Stimulated activated CD8-positive, alpha-beta memory T cell treated with anti-CD3 and anti-CD28 coated beads, Interleukin-4, amount 100 ng/mL, for 4 hours (primary cell): ENCODE measurements at places on chromosomes 5 and 9.

- no peak for DNase-seq
These were observed 11.9 kb downstream of the FAM219A start for GRCh38 chr9:34446468-34446891.

- no peak for DNase-seq
These were observed 415.1 kb upstream of the ADAMTSL1 start for GRCh38 chr9:18058564-18059442.

DNA sequence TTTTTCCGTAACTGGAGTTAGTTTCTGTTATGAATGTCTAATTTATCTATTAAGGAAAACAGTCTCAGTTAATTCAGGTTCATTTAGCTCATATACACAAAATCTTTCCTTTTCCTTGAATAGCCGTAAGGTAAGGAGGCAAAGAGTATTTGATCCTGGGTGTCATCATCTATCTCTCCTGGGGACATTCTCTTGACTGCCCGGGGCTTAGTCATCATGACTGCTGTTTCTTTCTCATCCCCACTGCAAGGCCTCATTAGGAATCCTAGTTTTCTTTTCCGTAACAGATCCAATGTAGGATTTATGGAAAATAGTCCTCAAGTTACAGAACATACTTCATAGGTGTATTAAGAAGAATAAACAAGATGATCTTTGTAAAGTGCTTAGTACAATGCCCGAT lies 134.9 kb upstream of the CHD1 start:
- no peak for DNase-seq

GRCh38 chr5:180594311-180595045 lies 3.2 kb upstream of the SCGB3A1 start:
- DNase-seq = no peak

GRCh38 chr5:107930891-107931290 lies 260.2 kb upstream of the EFNA5 start:
- no peak for DNase-seq

- DNase-seq = no peak
These were observed 3.1 kb upstream of the UNC13B start for GRCh38 chr9:35158501-35159280.

GRCh38 chr5:1875281-1875842 lies 7.4 kb downstream of the IRX4 start:
- no peak for DNase-seq

DNA sequence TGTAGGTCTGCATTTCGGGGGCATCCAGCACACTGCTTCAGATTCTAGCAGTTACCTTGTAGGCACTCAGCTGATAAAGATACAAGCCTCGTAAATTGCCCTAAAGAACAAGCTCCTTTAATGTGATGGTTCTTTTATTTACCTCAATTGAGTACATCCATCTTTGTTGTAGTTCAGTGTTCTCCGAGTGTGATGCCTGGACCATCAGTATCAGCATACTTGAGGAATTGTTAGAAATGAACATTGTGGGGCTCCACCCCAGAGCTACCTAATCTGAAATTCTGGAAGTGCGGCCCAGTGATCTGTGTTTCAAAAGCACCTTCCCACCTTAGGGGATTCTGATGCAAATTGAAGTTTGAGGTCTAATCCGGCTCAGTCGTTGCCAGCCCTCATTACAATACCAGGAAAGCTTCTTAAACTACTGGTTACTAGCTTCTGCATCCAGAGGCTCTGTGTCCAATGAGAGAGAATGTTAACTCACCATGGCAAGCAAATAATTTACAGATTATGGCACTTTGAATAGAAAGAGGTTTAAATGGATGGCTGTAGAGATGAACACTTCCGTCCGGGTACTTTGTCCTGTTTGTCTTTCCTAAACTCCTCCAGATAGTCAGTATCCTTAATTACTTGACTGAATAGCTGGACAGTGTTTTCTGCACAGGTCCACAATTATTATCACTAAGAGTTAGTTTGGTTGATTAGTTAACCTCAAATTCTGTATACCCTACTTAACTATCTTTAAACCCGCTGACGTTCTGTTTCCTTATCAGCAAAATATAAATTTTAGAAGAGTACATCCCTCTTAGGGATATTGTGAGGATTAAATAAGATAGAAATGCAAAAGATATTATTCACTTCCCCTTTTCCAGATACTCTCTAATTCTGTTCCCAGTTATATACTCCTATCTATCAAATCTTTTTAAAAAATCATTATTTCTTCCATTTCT lies 47.9 kb downstream of the RAI14 start:
- no peak for DNase-seq

- DNase-seq = no peak
These were observed 63.0 kb downstream of the PBX3 start for GRCh38 chr9:125810161-125810560.

GRCh38 chr5:78696637-78697036 lies 48.1 kb upstream of the LHFPL2 start:
- no peak for DNase-seq

- DNase-seq = no peak
These were observed 56.0 kb upstream of the RPS23 start for GRCh38 chr5:82334085-82334692.

DNA sequence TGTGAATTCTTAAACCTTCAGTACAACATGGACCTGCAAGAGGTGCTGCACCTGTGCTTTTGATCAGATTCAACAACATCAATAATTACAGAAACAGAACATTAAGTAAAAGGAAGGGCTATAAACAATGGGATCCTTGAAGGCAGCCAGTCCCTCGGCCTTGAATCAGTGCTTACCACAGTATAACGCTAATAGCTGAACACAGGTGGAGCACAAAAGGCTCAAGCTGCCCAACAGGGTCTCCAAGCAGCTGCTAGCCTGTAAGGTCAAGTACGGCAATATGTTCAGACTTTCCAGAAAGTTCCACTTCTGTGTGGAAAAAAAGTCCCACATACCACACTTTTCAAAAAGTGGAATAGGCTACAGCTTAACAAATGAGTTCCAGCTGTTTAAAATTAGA lies 61.9 kb upstream of the ITGA1 start:
- no peak for DNase-seq

DNA sequence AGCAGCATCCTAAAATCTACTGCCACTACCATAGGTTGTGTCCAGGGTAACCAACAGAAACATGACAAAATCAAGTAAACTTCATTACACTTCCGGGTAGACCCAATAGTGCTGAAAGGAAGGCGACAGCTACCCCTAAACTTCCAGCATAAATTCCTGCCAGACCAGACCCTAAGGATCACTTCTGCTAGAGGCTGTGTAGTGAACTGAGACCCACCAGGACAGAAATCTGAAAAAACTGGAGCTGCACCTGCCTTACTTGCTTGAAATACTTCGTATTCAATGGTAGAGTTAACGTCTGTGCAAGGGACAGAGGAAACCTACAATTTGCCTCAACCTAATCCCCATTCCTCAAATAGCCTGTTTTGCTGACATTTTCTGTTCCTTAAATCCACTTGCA lies 1.0 kb upstream of the SECISBP2 start:
- no peak for DNase-seq

DNA sequence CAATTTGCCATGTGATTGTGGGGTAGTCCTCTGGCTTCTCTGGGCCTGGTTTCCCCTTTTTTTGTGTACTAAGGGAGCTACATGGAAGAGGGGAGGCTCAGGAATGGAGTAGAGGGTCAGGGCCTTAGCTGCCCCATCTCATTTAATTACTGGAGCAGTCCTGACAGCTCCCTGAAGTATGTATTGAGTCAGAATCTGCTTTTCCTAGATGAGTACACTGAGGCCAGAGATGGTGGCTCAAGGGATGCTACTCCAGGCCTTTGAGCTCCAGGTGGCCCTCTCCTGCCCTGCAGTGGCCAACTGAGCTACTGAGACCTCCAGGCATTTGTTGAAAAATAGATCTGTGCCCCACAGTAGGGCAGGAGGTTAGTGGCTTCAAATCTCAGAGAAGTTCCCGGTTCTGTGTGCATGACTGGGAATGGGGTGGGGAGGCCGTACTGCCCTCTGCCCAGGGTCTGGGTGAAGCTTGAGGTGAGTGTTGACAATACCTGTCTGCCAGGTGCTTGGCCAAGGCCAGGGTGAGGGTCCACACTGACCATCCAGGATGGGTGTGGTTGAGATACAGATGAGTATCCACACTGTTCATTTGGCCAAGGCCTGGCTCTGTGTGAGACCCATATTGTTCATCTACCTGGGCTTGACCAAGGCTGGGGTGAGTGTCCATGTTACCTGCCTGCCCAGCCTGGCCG lies 45.7 kb downstream of the CXXC5 start:
- DNase-seq = no peak

DNA sequence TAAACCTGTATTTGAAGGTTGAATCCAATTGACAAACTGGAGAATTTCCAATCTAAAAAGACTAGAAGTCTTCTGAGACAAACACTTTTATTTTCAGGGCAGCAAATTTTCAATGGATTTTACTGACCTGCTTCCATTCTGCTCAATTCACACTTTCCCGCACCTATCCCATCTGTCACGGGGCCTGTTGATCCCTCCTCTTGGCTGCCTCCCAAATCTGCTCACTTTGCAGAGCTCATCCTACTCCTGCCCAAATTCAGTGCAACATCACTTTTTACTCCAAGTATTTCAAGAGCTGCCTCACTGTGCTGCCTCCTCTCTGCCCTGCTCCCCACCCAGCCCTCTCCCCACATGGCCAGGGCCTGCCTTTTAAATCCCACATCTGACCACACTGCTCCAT lies 35.1 kb downstream of the GOLM1 start:
- DNase-seq = no peak

GRCh38 chr9:83444110-83444509 lies 94.1 kb downstream of the FRMD3 start:
- DNase-seq = no peak

- no peak for DNase-seq
These were observed 44.2 kb downstream of the FGF1 start for GRCh38 chr5:142641711-142642110.

- no peak for DNase-seq
These were observed 171.1 kb downstream of the ARHGAP26 start for GRCh38 chr5:142941245-142941644.

- DNase-seq = no peak
These were observed 55.8 kb downstream of the PDE8B start for GRCh38 chr5:77266291-77266690.

GRCh38 chr5:5126444-5126843 lies 13.7 kb upstream of the ADAMTS16 start:
- no peak for DNase-seq

DNA sequence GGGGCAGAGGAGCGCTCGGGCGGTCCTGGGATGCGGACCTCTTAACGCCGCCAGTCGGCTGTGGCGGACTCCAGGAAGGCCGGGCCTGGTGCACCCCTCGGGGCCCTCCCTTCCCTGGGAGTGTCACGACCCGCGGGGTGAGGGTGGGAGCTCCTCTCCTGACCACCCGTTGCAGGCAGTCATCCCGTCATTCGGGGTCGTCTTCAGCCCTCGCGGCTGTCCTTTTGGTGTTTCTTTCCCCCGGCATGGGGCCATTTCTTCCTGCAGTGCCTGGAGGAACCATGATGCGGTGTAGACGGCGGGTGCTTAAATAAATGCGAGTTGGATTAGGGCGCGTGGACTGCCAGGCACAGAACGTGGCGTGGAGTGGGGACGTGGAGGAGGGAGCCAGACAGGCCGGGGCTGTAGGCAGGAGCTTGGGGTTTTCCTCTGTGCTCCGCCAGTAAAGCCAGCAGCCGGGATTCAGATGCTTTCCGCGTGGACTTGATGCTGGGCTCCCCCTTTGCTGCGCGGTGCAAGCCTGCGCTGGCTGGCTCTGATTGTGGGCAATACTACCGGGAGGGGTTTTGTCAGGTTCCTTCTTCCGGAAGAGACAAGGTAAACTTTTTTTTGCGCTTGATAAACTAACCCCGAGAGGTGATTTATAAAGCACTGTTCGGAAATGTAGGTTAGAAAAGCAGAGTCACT lies 868 bp downstream of the KDM4C start:
- DNase-seq = peak; percentile 20

GRCh38 chr9:71984403-71984802 lies 73.0 kb downstream of the C9orf85 start:
- no peak for DNase-seq

GRCh38 chr5:53313145-53313544 lies 167.3 kb upstream of the FST start:
- no peak for DNase-seq

- DNase-seq = no peak
These were observed 67.6 kb upstream of the LHFPL2 start for GRCh38 chr5:78716206-78716605.

DNA sequence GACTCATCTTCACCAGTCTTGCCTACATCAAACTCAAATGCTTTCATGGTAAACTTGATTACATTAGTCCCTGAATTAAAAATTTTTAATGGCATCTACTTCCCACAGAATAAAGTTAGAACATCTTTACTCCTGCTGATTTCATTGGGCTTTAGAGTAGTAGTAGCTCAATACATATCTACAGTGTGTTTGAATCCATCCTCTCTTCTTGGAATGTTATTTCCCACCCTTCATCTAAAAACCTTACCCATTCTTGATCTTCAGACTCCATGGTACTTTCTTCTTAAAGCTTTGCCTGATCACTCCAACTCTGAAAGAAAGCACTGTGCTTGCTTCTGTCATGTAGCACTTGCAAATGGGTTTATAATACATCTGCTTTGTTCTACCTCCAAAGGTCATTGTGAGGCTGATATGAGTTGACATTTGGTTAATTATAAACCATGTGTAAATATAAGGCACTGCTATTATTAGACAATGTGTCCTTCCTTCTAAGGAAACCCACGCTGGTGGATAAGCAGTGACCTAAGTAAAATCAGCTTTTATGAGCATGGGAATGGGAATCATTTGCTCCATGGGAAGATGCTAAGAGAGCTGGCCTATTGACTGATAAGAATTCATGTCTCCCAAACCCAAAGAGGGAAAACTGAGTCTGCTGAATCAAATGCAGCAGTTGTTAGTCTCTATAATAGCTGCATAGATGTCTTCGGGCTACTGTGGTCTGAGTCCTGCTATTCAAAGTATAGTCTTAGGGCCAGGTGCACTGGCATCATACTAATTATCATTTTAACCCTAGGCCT lies 7.5 kb upstream of the PRLR start:
- DNase-seq = no peak

DNA sequence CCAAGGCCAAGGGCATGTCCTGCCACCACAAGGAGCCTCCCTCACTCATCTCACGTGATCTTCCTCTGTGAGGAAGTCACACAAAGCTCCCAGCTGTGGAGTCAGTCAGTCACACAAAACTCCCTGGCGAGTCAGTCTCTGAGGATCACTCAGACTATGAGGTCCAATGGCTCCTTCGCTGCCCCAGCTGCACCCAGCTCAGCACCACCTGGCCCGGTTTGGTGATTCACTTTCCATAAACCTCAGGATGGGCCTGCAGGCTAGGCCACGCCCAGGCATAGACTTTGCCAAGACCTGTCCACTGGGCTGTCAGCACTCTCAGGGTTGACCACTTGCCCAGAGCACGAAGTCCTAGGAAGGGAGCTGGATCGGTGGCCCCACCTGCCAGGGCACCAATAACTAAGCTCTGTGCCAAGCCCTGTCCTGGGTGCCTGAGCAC lies 233.8 kb downstream of the HSPA4 start:
- no peak for DNase-seq

DNA sequence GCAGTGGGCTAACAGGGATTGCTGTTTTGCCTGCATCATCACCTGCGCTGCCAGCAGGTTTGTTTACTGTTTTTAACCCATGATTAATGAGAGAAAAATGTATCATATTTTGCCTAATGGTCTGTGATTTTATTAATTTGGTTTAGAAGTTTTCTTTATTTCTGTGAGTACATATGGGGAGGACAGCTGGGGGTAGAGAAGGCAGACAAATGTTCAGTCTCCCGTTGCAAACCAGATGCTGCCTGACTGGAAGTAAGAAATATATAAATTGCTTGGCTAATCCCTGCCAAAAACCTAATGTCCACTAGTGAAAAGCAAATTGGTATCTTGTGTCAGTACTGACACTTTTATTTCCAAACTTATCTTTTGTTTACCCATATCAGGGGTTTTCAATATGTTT lies 1766.1 kb upstream of the C9orf72 start:
- no peak for DNase-seq
